ENCODE measurements at places on chromosomes 3 and 15. TPM values are rescaled to one million over a fixed set of nuclear protein-coding genes. Genes with fewer than 3 reads are reported as not detected.

OR5K2 gene
- total RNA-seq, result not detected

DNA sequence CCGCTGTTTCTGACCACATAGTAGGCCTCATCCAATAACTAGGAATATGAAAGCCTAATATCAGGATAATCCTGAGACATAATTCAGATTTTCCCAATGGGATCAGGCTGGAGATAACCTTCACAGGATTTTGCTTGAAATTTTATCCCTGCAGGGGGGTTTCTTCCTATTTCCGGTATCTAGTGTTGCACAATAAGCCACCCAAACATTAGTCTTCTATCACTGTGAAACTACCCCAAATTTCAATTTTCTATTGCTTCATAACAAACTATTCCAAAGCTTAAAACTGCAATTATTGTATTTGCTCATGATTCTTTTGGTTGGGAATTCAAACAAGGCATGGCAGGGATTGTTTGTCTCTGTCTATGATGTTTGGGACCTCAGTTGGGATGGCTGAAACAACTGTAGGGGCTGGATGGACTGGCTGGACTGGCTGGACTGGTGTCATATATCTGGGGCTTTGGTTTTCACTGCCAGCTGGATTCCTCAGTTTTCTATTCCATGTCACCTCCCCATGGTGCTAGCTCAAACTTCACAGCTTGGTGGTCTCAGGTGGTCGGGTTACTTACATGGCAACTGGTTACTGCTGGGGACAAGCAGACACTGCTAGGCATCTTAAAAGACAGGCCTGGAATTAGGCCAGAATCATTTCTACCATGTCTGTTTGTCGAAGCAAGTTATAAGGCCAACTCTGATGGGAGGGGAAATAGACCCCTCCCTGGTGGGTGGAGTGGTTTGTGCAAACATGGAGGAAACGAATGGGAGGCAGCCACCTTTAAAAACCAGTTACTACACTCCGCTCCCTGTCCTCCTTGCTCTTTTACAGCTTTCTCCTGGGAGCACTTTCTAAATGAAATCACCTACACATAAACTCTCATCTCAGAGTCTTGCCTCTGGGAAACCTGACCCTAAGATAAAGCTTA is 88.2 kb upstream of the STT3B start:
- DNase-seq, result no peak

KBTBD13 gene
- 0.18 TPM for total RNA-seq

DNA sequence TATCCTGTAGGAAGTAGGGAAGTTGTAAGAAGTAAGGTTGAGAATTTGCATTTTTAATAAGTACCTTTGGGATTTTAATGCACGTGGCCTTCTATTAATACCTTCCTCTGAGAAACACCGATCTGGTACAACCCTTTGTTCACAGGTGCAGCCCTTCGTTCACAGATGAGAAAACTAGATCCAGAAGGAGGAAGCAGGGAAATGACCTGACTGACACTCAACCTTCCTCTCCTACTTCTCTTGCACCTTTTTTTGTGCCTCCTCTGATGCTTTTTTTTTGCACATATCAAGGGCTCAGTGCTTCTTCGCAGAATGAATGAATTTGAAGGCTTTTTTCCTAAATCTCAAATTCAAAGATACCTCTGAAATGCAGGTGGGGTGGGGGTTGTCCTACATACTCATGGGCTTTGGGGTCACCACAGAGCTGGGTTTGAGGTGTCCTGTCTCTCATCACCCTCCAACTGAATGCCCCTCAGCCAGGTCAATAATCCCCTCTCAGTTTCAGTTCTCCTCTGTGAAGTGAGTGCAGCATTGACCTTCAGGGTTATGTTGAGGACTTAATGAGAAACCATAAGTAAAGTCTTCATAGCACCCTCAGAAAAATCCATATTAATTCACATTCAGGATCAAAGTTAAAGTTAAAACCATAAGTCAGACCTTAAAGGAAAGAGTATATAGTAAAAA is 161.5 kb upstream of the CTNNB1 start:
- no peak for DNase-seq

DNA sequence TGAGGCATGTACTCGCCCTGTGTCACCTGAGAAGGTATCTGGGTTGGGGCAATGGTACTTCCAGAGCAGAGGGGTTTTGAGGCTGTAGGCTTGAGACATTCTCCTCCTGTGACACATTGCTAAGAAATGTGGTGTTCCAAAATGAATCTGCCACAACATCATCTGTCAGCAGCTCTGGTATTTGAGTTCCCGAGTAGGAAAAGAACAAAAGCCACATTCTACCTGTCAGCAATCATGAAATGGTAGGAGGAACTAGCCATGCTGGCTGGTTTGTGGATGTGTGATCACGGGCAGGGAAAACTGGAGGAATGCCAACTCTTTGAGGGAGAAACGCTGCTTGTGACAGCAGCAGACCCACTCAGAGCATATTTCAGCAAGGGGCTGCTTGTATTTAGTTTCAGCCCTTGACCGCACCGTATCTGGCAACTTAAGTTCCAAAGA is 579.4 kb upstream of the TBL1XR1 start:
- DNase-seq, result no peak

DNA sequence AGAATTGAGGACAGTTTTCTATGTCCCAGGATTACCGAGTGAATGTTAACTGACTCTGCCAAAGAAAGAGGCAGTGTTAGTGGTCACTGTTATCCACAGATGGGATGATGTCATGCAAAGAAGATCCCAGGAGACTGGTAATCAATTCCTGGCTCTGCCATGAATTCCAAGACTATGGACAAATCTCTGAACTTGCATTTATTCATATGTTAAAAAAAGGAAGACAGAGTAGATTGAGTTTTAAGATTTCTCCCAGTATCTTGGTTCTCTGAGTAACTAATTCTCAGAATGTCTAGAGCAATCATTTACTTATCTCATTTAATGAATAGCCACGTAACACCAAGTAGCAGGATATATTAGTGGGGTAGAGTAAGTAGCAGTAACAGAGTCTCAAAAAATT is 11.5 kb upstream of the MAP3K13 start:
- DNase-seq, result no peak

PLCL2 gene
- 9.5 TPM for total RNA-seq

POLQ gene
- total RNA-seq, result 0.83 TPM

SQOR gene
- total RNA-seq, result 51.6 TPM

DNA sequence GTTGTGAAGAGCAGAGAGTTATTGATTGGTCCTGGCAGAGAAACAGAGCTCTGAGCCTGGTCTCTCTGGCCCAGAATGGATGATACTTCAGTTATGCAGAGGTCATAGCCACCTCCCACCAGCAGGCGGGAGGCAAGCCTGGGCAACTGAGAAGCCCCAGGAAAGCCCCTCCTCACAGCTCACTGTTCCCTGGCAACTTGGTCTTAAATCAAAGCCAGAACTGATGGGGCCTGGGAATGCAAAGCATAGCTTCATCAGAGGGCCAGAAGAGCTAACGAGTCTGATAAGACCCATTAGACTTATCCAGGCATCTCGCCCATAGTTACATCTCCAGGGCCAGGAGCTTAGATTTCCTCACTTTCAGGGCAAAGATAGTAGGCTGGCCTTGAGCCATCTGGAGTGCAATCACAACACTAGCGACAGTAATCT is 5.5 kb upstream of the COLQ start:
- DNase-seq, result no peak

- no peak for DNase-seq
Measured at GRCh38 chr3:44329946-44330345, 8.6 kb upstream of the TCAIM start.

HDAC11 gene
- total RNA-seq, result 17.4 TPM

- DNase-seq, result no peak
Measured at GRCh38 chr3:179933080-179933479, 103.7 kb downstream of the PEX5L start.

RBPMS2 gene
- total RNA-seq, result 16.9 TPM

TGM5 gene
- total RNA-seq, result 0.91 TPM

GRCh38 chr3:165642761-165643420 is 194.3 kb downstream of the BCHE start:
- DNase-seq, result peak; percentile 76

DNA sequence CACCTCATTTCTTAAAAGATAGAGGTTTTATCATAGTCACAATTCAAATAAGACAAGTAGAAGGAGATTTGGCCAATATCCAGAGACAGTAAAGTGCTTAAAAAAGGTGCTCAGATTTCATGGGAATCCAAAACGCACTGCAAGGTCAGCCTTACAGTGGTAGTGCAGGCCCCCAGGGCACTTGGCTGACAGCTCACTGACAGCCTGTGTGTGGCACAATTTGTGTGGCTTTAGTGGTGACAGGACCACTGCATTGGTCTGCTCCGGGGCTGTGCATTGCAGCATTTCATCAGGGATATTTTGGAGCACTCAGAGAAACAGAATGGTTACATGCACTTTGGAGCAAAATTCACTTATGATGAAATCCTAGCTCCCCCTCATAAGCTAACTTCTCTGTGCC is 544.3 kb downstream of the NTRK3 start:
- DNase-seq, result no peak

RLBP1 gene
- not detected for total RNA-seq

TGM4 gene
- total RNA-seq, result not detected

AMIGO3 gene
- total RNA-seq, result not detected

GRCh38 chr15:63172376-63172775 is 15.1 kb upstream of the RPS27L start:
- no peak for DNase-seq

- no peak for DNase-seq
Measured at GRCh38 chr3:138440121-138440521, 5.7 kb downstream of the ESYT3 start.

ITGA11 gene
- 22.8 TPM for total RNA-seq

DNA sequence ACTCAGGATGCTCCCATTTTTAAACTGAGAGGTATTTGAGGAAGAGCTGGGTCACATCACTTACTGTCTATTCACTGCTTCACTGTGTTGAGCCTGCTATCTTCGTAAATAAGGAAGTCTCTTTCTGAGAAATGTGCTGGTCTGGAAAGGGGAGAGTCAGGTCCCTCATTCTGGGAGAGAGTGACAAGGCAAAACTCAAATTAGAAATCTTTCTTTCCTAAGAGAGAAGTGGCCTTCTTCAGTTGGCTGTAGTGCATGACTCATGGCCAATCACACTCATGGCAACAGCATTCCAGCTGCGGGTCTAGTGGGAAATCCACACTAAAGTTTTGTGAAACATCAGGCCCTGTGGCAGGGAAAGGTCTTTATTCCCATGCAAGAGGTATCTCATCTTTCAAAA is 11.5 kb upstream of the TIMP4 start:
- no peak for DNase-seq

ZNF774 gene
- 8.9 TPM for total RNA-seq

SLC22A14 gene
- not detected for total RNA-seq

LRRIQ4 gene
- not detected for total RNA-seq

DNA sequence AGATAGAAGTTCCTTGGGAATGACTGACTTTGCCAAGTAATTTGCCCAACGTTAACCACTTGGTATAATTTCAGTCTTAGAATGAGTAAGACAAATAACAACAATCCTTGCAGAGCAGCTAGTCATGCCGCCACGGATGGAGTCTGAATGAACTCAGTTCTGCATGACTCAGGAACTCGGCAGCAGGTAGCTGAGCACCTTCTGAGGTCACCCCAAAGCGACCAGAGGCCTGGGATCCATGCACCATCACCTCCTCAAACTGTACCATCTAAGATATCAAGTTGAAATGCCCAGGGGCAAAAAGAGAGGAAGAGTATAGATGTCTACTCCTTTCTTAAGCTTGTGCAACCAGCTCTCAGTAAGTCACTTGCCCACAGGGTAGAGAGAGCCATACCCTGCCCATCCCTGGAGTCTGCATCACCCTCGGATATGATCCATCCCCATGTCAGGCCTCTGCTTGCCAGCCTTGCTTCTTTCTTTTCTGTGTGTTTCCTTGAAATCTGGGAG is 8.5 kb upstream of the CDCP1 start:
- DNase-seq, result no peak

GRCh38 chr3:3907023-3907422 is 107.8 kb downstream of the LRRN1 start:
- DNase-seq, result no peak

- DNase-seq, result no peak
Measured at GRCh38 chr15:27894645-27895044, 204.5 kb downstream of the OCA2 start.

DNA sequence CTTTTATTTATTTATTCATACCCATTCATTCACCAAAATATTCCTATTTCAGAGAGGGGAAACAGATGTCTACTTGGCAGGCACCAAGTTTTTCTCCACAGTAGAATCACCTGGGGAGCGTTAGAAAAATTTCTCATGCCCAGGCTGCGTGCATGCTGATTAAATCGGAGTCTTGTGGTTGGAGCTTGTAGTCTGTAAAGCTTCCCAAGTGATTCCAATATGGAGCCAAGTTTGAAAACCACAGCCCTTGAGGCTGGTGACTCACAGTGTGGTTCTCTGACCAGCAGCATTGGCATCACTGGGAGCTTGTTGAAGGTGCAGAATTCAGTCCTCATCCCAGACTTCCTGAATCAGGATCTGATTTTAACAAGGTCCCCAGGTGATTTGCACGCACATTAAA is 49.7 kb downstream of the PDHB start:
- DNase-seq, result no peak

DNA sequence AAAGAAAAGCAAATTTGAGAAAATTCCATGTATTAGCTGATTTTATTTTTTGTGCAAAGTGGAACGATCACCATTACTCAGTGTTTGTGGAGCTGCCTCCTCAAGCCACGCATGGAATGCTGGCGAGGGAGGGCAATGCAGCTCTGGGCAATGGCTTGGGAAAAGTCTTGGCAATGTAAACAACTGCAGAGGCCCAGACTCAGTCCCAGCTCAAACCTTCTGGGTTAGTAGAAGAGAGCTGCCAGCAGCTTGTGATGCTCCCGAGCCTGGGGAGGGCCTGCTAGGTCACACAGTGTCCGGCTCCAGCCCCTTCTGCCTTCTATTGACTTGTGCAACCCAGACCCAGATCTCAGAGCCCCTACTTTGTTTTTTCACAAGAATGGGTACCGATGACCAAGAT is 4.3 kb downstream of the EPHB1 start:
- DNase-seq, result no peak

DNA sequence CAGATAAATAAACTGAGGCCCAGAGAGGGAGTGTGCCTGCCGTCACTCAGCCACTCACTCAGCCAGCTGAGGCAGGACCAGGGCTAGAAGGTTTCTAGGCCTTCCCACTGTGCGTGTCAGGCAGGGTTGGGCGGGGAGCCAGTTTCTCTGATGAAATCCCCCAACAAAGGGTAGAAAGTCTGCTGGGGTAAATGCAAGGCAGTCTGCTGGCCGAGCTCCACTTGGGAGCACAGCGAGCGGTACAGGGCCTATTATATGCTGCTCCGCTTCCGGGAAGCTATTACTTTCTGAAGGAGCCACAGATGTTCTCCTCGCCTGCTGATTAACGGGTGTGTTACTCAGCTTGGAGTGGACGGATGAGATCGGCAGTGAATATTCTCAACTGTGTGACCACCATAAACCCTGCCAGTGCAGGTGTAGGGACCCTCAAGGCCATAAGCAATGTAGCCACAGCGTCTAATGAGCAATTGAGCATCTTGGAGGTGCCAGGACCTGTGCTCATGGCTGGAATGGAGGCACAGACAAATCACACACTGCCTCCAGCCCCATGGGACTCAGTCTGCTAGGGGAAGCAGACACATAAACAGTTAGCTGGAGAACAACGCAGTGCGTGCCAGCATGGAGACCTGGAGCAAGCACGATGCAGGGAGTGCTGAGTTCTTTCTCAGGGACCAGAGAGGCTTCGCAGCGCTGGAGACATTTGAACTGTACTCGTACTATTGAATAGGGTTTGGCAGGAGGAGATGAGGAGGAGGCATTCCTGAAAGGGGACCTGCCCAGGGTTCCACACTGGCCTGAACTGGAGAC is 42.1 kb downstream of the CORO2B start:
- peak; percentile 88 for DNase-seq

All from ureter (tissue), 1 donor.